ENCODE measurements at places on chromosomes 5 and 9.

DNA sequence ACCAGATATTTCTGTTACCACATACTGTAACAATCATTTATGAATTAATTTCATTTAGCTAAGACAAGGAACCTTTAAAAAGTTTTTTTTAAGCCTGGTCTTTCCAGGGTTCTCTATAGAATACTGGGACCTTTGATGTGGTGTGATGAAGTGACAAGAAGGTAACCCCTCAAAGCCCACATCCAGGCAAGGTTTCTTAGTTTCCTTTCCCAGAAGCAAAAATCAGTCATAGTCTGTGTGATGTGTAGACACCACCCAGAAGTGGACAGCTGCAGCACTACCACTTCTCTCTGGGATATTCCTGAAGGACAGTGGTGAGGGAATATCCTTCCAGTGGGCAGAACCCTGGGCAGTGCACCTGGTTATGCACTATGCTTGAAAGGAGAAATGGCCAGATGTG, 115.6 kb downstream of the TTC39B start:
- peak; percentile 13 for DNase-seq

DNA sequence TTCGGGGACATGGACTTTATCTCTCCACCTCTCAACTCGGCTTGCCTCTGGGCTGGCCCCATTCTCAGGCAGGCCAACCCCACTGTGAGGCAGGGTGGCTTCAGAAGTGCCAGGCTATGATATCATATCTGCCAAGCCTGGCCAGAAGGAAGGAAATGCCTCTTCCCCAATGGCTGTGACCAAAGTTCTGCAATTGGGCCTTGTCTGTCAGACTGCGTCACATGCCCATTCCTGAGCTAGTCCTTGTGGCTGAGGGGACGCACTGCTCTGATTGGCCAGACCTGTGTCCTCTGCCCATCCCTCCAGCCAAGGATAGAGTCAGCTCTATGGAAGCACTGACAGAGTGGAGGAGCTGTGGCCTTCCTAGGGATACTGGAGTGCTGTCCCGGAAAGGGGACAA, 11.9 kb downstream of the SMIM23 start:
- no peak for DNase-seq

GRCh38 chr5:73440262-73440661, 8.3 kb downstream of the FOXD1 start:
- DNase-seq = no peak

GRCh38 chr5:157976429-157976828, 117.5 kb upstream of the CLINT1 start:
- DNase-seq = no peak

GRCh38 chr5:67813877-67814539, 401.5 kb upstream of the PIK3R1 start:
- DNase-seq = no peak

DNA sequence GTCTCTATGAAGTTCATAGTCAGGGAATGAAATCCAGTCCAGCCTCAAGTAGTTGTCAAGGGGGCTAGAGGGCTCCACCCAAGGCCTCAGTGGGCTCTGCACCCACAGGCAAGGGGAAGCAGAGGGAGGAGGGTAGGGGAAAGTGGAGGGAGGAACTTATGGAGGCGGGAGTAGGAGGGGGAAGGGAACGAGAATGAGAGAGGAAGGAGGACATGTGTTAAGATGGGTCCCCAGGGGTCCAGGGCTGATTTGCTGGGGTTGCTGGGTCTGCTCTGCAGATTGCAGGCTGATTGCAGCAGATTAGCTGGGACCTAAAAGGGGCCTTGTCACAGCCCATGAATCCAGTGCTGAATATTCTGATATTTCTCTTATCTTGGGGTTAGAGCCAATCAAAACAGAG, 166.9 kb upstream of the IL12B start:
- DNase-seq = no peak

GRCh38 chr5:72228960-72229359, 91.1 kb downstream of the MRPS27 start:
- DNase-seq = no peak

DNA sequence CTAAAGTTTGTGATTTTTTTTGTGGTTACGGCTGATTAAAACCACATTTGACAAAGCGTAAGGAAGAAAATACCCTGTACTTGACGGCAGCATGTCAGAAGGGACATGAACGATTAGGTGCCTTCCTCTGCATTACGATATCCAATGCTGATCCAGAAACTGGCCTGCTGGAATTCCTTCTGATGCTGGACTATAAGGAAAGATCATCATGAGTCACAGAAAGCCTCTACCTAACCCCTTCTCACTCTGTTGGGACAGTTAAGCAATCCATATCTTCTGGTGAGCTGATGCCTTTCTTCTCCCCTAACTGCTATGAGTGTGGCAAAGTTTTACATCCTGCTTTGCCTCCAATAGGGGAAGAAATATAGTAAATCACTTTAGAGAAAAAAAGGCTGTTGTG, 78.4 kb upstream of the PAPPA start:
- DNase-seq = no peak

GRCh38 chr9:36023260-36024048, 13.3 kb upstream of the RECK start:
- peak; percentile 60 for DNase-seq
